ENCODE measurements at places on chromosomes 4 and X.

DNA sequence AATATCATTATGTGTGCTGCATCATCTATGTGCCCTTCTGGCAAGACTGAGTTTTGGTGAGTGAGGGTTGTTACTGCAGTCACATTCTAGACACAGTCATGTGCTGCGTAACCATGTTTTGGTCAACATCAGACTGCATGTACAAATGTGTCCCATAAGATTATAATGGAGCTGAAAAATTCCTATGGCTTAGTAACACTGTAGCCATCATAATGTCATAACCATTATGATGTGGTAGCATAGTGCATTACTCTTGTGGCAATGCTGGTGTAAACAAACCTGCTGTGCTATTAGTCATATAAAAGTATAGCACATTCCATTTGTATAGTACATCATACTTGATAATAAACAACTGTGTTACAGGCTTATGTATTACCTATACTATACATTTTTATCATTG lies 198.1 kb upstream of the NUDT6 start:
- DNase-seq: peak; percentile 29

DNA sequence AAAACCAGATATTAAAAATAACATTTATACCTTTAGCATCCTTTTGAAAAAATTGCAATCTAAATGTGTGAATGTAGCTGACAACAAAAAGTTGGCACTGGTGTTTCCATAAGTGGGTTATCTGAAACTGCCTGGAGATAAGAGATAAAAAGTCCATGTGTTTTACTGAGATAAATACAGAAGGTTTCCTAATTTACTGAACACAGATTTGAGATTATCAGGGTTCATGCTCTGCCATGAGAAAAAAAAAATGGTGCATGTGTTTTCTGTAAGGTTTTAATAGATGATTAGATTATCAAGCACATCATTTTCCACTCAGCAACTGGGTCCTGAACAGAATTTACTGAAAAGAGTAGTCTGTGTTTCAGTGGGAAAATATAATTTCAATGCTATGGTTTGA lies 326.2 kb upstream of the SLIT2 start:
- DNase-seq: no peak

- DNase-seq: no peak
Measured at GRCh38 chr4:184288451-184289178, 70.9 kb upstream of the ENPP6 start.

DNA sequence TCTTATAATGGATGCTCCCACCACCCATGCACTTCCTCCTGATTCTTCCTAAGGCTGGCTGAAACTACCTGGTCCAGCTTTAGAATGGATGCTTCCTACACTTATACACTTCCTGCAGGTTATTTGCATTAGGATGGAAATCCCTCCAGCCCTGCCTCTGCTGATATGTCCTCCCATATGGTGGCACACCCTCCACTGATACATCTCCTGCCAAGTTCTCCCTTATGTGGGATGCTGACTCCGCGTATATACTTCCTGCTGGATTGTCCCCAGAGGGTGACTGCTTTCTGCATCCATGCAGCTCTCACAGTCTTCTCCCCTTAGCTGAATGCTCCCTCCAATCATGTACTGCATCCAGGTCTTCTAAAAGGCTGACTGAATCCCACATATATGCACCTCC lies 254.6 kb upstream of the FAM47C start:
- DNase-seq: no peak

DNA sequence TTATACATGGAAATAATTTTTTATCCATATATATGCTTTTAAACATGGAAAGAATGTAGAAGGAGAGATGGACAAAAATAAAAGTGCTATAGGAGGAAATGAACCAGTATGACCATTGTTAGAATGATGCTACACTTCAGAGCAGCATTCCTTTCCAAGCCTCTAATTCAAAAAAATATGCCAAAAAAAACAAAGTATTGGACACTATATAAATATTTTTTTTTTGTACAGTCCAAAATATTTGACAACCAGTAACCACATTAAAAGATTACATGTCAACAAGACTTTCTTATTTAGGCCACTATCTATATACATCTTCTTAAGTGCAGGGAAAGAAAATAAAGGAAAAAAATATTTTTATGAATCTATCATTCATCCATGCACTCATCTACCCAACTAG lies 198.6 kb downstream of the LRBA start:
- peak; percentile 5 for DNase-seq

DNA sequence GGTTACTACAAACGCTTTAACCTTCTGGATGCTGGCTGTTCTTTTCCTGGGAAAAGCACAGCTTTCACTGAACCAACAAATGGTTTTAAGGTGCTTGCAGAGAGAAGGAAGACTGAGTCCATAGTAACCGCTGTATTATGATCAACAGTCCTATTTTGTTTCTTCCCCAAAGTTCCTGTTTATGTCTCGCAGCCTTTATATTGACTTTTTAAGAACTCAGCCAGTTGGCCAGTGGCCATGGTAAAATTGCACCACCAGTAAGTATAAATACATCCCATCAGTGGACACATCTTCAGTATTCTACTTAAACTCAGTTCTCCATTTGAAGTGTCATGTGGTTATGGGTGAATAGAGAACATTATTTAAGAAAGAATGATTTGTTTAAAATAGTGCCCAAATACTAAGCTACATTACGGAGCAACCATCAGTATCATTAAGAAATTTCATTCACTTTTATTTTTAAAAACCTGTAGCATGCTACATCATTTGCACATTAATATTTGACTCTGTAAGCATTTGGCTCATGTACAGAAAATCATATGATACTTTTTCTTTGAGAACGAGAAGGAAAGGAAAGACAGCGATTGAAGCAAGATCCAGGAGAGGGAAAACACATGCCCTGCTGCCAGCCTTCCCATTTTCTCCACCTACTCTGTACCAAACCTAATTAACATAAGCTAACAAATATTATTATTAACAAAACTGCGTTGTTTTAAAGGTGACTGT lies 287.0 kb downstream of the ARHGAP24 start:
- no peak for DNase-seq

GRCh38 chr4:5996641-5997040 lies 21.6 kb downstream of the C4orf50 start:
- no peak for DNase-seq

GRCh38 chrX:120797188-120797851 lies 78.3 kb downstream of the CT47B1 start:
- DNase-seq: no peak

GRCh38 chr4:155072417-155072816 lies 136.0 kb upstream of the NPY2R start:
- DNase-seq: no peak

- DNase-seq: no peak
Measured at GRCh38 chr4:910366-911091, 21.6 kb downstream of the GAK start.

- no peak for DNase-seq
Measured at GRCh38 chr4:17134565-17134964, 236.1 kb upstream of the LDB2 start.

- no peak for DNase-seq
Measured at GRCh38 chr4:22427675-22428074, 88.2 kb downstream of the ADGRA3 start.

DNA sequence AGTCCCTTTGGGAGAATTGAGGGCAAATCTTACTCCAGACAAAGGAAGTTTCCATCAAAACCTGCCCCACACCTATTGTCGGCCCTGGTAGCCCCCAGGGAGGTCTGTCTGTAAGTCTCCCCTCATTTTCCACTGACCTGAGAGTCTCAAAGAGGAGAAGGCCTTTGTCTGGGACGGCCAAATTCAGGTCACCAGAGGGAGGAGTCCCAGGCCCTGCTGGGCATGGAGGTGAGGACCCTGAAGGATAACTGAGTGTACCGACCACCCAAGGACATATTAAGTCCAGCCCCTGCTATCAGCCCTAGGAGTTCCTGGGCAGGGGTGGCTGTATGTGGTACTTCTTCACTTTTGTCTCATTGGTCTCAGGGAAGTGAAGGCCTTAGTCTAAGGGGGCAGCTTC lies 229.9 kb downstream of the FGF13 start:
- DNase-seq: no peak

- peak; percentile 74 for DNase-seq
Measured at GRCh38 chr4:41432881-41433280, 105.1 kb upstream of the LIMCH1 start.

GRCh38 chrX:57367649-57368048 lies 81.1 kb downstream of the FAAH2 start:
- DNase-seq: no peak

- no peak for DNase-seq
Measured at GRCh38 chr4:182502064-182502463, 258.9 kb downstream of the TENM3 start.

DNA sequence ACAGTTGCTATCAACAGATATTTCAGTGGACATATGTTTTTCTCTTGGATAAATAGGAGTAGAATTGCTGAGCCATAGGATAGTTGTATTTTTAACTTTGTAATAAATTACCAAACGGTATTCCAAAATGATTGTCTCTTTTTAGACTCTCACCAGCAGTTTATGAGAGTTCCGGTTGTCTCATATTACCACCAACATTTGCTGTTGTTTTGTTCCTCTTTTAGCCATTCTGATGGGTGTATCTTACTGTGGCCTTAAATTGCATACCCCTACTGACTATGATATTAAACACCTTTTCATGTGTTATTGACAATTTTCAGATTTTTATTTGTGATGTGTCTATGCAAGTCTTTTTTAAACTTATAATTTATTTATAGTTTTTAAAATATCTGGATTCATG lies 39.7 kb downstream of the SNX25 start:
- DNase-seq: no peak

DNA sequence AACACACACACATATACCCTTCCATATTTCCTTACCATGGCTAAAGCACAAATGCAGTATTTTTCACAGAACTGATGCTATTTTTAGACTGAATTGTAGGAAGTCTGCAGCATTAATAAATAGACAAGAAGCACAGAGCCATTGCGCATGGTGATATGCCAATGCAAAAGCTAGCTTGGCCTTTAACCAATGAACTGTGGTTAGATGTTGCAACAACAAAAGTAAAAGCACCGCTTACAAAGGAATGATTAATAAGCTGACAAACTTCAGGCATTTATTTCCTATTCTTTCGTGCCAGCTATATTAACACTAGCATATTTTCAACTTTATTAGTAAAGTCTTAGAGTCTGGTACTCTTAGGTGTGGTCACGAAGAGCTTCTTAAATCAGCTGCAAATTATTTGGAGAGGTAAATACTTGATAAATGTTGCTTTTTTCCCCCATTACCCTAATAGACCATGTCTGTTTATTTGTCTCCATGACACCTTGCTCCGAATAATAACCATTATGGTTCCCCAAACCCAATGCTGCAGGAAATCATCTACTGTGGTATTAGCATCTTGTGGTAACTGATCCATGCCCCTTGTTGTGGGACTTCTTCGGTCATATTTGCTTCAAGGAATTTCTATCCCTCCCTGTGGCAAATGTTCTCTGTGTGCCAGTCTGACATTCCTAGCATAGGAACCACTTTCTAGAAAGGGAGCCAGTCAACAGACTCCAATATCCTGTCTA lies 306.1 kb upstream of the TAPT1 start:
- peak; percentile 84 for DNase-seq

DNA sequence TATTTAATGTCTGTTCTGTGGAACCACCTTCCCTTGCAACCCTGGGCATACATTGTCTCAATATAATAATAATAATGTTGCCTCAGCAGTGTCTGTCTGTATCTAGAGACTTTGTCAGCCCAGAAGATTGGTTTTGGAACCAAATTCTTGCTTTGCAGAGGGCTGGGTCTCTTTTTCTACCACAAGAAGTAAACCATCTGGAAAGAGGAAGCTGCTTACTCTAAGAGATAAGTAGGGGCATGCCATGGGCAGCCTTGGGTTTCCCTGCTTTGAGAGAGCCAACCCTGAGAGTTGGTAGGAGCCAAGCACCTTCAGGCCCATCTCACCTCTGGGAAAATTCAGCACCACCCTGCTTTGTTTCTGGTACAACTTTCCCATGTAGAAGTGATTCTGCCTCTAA lies 27.0 kb downstream of the TMEM31 start:
- no peak for DNase-seq

- no peak for DNase-seq
Measured at GRCh38 chr4:153275380-153276276, 68.9 kb upstream of the MND1 start.

- peak; percentile 93 for DNase-seq
Measured at GRCh38 chr4:170423137-170423536, 333.4 kb upstream of the AADAT start.

DNA sequence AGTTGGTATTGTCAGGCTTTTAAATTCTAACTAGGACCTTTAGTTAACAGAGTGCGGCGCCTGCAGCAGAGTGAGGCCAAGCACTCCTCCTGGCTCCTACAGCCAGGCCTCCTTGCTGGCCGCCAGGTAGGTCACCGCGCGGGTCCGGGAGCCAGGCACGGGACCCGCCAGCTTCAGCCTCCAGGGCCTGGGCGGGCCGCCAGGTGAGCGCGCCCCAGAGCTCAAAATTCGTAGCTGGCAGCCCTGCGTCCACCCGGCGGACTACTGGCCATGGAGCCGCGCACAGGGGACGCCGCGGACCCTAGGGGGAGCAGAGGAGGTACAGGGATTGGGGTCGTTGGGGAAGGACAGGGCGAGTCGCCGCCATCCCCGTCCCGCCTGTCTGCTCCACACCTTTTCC lies at the start of gene MAGIX:
MAGIX (plus strand) TSS at position 139 of the 400 bp plus-strand sequence; CDS start at position 271, 132 bp downstream.
- DNase-seq: no peak

- DNase-seq: no peak
Measured at GRCh38 chrX:43817444-43817843, 64.8 kb downstream of the MAOB start.

Data from fibroblast of skin of left biceps (primary cell).